Placental pericyte (primary cell): ENCODE measurements at places on chromosomes 2 and 18. TPM values are rescaled to one million over a fixed set of nuclear protein-coding genes. Genes with fewer than 3 reads are reported as not detected.

The MYO5B gene
- total RNA-seq = 0.66 and 0.72 TPM in 2 replicates

The MATN3 gene
- total RNA-seq = 1.3 and 2.3 TPM in 2 replicates

The FRZB gene
- 0.14 and 0.66 TPM in 2 replicates for total RNA-seq

The RHBDD1 gene
- total RNA-seq = 22.8 and 29.1 TPM in 2 replicates

The DUSP2 gene
- 0.57 TPM in 1 of 2 replicates, not detected in the other for total RNA-seq

The TSHZ1 gene
- total RNA-seq = 7.7 and 9.0 TPM in 2 replicates

The PCBP1 gene
- 66.4 and 74.8 TPM in 2 replicates for total RNA-seq

The HRH4 gene
- total RNA-seq = under 0.01 and 0.14 TPM in 2 replicates

The SCG2 gene
- total RNA-seq = 3.0 and 5.3 TPM in 2 replicates

The DUSP19 gene
- 0.88 and 2.9 TPM in 2 replicates for total RNA-seq

The WDR75 gene
- 29.3 and 57.3 TPM in 2 replicates for total RNA-seq

The RGPD3 gene
- 0.22 and 0.29 TPM in 2 replicates for total RNA-seq

The HS1BP3 gene
- 26.8 and 46.8 TPM in 2 replicates for total RNA-seq

The EFEMP1 gene
- 20.2 and 658 TPM in 2 replicates for total RNA-seq
